DND-41 (cell line): ENCODE measurements at places on chromosomes 4 and X.

- DNase-seq: no peak
Observed at GRCh38 chrX:29145316-29145715, 558.1 kb downstream of the IL1RAPL1 start.

DNA sequence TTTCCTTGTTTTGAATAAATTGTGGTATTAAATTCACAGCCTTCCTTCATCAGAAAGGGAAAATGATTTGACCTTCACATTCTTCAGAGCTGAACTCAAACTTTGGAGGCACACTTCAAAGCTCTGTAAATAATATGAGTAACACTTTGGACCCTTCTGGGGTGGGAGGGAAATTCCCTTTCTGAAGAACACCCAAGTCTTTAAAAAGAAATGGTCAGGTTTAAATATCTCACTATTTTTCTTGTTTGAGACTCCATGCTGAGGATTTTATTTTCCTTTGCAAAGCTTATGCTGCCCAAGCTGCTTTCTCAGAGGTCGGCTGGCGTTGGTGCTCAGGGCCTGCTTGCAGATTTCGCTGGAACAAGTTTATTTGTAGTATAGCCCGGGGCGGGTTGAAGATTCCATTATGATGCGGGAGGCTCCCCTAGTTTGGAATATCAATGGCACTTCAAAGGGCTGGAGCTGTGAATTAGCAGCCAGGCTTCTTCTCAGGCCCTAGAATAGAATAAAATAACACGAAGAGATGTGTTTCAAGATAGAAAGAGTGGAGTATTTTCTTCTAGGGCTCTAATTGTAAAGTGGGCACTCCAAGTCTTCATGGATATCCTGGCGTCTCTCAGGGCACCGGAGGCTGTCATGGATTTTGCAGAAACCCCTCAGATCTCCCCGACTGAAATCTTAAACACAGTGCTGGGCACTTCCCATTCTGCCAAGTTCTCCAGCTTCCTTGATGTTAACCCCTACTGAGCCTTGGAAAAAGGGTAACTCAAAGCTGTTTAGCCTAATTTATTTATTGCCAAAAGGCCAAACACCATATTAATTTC is 315.6 kb downstream of the GPAT3 start:
- no peak for DNase-seq

- no peak for DNase-seq
Observed at GRCh38 chrX:45134315-45134731, 66.4 kb downstream of the DIPK2B start.

GRCh38 chr4:152684587-152684986 is 4.8 kb upstream of the TMEM154 start:
- no peak for DNase-seq

- DNase-seq: no peak
Observed at GRCh38 chrX:155333544-155334100, 792 bp downstream of the CLIC2 start.

- no peak for DNase-seq
Observed at GRCh38 chr4:15158406-15159091, 156.3 kb downstream of the CPEB2 start.

- no peak for DNase-seq
Observed at GRCh38 chrX:21905313-21905712, 35.2 kb upstream of the SMS start.

- no peak for DNase-seq
Observed at GRCh38 chrX:154890990-154891639, 5.0 kb downstream of the F8A1 start.
